Activated CD4-positive, alpha-beta T cell treated with anti-CD3 and anti-CD28 coated beads, Interleukin-2, amount 10 ng/mL, durations not matched to agents 7 days and 5 days (primary cell): ENCODE measurements at places on chromosomes 5 and 9.
A peak's percentile ranks its signal among the peaks of the same experiment; 100 is the strongest.

DNA sequence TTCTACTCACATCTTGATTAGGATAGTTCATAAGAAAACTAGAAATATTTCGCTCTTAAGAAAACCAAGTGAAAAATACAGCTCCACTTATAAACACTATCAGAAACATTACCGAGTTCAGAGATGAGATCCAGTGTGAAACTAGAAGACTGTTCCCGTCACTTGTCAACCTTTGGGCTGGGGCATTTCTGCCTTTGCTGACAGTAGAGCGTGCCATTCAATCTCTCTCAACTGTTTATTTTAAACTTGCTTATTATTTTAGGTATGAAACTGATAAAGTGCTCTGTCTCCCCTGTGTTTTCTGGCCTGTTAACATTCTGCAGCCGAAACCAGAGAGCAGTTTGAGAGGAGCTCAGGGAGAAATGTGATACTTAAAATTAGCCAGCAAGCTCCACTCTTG, 16.7 kb downstream of the MRRF start:
- DNase-seq = no peak

- no peak for DNase-seq
These were observed 395.9 kb upstream of the CDH9 start for GRCh38 chr5:27434335-27434734.

GRCh38 chr5:132807163-132807838, 5.8 kb upstream of the SOWAHA start:
- no peak for DNase-seq

DNA sequence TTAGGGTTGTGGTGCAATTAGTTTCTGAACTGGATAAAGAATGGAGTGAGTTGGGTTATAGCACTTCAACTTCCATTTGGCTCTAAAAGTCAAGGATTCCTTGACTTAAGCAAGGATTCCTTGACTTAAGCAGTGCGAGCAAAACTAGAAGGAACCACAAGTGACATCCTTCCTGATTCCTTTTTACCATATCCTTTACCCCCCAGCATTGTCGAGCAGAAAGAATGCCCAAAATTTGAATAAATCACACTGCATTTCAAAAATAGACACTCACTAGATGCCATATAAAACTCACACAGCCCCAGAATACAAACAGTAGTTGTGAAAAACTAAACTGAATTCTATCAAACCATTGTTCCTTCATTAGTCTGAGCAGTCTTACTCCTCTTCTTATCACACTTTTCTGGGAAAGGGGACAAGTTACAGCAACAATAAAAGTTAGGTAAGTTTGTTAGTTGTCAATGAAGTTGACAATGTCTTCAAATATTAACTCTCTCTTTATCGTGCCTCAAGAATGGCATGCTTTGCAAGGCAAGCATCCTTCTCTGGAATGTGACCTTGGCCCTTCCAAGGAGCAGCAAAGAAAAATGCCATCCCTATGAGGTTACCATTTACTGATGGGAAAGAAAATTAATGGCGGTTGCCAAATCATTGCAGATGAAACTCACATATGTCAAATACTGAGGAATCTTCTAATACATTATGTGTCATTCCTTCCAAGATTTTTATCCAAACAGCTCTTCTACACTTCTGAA, 273.3 kb upstream of the ANKRD55 start:
- DNase-seq = no peak

GRCh38 chr9:18928711-18929110, 104.3 kb downstream of the SAXO1 start:
- no peak for DNase-seq

DNA sequence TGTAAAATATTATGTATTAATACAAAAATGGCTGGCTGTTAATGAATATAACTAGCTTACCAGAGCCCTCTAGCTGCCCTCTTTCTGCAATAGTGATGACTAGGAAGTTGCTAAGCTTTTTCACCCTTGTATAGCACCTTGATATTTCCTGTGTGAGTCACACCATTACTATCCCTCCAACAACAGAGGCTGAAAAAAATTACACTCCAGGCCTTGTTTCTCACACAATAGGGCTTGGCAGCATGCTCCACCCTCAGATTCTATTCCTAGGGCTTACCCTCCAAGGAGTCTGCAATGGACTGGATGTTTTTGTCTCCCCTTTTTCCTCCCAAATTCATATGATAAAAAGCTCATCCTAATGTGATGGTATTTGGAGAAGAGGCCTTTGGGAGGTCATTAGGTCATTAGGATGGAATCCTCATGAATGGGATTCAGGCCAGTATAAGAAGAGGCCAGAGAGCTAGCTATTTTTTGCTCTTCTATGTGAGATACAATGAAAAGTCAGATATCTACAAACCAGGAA, 184.6 kb upstream of the MAP1B start:
- no peak for DNase-seq

DNA sequence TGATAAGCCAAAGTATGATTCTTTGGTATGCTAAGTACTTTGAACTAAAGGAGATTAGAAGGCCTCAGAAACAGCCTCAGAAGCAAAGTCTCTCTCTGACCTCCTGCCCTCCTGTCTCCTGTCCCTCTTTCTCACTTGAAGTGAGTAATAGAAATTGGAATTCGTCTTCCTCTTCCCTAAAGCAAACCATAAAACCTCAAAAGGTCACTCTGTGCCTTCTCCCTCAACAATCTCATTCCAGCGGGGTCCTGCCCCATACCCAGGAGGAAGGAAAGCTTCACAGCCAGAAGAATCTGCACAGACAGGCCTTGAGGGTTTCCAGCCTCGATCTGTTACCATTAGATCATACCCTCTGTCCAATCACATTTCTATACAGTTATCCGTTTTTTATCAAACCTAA, 87.8 kb downstream of the HAPLN1 start:
- DNase-seq = no peak

DNA sequence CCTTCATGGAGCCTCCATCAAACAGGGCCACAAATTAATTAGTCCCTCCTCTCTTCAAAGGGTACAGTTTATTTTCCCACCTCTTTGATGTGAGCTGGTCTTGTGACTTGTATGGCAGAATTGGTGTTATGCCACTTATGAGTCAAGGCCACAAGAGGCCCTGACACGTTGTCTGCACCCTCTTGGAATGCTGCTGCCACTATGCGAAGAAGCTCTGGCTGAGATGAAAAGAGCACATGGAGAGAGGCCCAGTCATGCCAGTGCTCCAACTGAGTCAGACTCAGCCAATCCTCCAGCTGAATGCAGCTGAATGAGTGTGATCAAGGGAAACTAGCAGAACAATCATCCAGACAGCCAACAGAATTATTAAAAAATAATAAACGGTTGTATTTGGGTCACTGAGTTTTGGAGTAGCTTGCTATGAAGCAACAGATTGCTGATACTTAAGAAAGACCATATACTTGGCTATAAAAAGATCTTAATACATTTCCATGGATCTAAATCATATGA, 128.3 kb downstream of the MARCHF11 start:
- no peak for DNase-seq

- DNase-seq = no peak
These were observed 602.1 kb downstream of the TAF11L14 start for GRCh38 chr5:18236386-18236785.

- no peak for DNase-seq
These were observed 139.0 kb downstream of the ARHGEF28 start for GRCh38 chr5:73764996-73765395.

DNA sequence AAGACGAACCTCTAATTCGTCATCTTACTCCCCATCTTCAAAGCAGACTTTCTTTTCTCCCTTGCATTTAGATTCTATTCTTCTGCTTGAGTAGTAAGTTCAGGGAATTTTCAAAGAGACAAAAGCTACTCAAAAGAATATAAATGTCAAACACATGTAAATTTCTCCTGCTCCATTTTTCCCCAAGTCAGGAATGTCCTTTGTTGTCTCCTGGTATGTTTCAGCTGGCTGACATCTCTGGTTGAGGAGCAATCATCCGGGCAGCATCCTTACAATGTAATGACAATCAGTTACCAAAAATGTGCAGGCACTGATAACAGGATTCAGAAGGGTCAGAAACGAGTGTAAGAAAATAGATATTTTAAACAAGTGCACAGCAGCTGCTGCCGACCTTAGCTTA, 47.6 kb upstream of the PPP1R2B start:
- DNase-seq = no peak

GRCh38 chr5:159971931-159972461, 36.9 kb upstream of the TTC1 start:
- no peak for DNase-seq

GRCh38 chr5:1151316-1151715, 39.5 kb upstream of the SLC12A7 start:
- DNase-seq = no peak

DNA sequence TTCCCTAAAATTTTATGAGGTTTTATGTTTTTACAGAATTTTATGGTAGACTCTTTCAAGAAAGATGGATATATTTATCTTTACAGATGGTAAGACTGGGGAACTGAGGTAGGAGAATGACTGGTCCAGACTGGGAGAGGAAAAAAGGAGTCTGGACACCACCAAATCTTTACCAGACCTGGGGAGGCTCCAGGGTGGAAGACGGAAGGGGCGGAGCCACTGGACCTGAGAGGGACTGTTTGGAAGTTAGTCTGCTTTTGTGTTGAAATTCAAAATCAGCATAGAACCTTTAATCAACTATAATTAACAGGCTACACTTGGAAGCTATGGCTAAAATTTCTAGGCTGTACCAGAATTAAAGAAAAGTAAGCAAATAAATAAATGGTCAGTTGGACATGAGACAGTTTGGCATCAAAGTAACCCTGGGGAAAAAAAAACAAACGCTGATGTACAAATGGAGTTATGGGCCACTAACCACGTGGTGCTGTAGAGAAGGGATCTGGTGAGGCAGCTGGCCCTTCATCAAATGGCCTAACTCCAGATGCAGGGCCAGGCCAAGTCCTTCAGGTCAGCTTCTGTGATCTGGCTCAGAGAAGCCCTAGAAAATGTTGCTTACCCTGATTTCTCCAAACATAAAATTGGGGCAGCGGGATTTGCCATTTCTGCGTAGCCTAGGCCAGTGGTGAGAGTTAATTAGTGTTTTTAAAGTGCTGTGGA, 155.1 kb downstream of the ARSB start:
- DNase-seq = no peak

- DNase-seq = no peak
These were observed 21.2 kb downstream of the TNFAIP8 start for GRCh38 chr5:119377066-119377465.

DNA sequence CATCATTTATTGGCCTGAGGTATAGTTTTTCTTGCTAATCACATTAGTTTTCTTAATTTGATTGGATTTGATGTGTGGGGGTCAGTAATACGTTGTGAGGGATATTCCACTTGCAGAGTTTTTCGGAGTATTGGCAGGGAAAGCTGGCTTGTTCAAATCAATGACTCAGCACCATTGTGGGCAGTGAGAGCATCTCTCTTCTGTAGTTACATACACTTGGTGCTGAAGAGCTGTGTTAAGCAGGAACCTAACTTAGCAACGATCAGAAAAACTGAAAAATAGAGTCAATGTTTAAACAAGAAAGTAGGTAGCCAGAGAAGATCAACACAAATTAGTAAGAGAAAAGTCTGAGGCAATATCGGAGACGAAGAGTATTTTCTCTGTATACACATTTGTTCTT, 344.6 kb upstream of the EDIL3 start:
- DNase-seq = no peak

DNA sequence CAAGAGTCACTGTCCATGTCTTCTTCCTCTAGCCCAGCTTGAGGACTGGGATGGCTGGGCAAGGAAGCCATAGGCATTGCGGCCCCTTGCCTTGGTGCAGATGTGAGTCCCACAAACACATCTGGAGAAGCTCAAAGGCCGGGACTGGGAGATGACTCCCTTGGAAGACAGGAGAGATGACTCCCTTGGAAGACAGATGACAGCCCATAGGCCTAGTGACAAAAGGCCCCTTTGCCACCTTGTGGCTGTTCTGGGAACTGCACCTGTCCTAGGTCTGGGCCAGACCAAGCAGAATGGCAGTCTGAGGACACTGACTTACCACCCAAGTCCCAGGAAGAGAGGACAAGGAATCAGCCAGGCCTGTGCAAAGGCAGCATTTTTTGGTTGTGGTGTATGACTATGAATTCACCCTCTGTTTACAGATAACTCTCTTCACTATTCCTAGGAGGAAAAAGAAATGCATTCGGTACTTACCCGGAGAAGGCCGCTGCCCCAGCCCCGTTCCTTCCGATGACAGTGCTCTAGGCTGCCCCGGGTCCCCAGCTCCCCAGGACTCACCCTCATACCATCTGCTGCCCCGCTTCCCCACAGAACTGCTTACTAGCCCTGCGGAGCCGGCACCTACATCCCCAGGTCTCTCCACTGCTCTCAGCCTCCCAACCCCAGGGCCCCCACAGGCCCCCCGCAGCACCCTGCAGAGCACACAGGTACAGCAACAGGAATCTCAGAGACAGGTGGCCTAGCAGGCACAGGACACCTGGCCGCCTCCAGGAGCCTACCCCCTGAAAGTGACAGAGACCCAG, 30.8 kb downstream of the SKP1 start:
- DNase-seq = peak; percentile 85

DNA sequence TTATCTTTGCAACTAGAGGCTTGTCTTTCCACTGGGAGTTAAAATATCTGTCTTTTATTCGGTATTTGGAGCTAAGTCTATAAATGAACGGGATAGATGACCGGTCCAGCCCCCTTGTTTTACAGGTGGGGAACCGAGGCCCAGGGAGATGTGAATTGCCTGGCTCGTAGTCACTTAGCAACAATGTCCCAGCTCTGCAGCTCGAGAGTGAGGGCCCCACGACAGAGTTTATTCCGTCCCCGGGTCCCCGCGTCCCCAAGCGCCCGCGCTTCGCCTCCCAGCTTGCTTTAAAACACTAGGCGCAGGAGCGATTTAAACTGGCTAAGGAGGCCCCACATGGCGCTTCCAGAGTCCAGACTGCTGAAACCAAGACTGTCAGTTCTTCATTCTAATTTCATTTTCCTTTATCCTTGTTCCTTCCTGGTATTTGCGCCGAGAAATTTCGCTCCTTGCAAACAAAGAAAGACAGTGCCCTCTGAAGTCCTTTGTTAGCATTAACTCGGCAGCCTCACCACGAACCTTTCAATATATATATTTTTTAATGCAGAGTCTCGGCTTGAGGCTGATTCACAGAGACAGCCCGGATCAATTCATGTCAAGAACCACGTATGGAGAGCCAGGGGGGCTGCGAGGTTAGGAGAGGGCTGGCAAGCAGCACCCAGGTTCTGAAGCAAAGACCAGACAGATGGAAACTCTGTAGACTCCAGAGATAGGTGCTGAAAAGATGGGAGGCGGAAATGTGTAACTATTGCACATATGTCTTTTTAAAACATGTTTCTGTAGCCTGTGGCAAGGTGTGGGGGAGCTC, 1.4 kb upstream of the ENC1 start:
- DNase-seq = peak; percentile 35

GRCh38 chr5:7683753-7684152, 167.2 kb downstream of the CFAP90 start:
- no peak for DNase-seq

DNA sequence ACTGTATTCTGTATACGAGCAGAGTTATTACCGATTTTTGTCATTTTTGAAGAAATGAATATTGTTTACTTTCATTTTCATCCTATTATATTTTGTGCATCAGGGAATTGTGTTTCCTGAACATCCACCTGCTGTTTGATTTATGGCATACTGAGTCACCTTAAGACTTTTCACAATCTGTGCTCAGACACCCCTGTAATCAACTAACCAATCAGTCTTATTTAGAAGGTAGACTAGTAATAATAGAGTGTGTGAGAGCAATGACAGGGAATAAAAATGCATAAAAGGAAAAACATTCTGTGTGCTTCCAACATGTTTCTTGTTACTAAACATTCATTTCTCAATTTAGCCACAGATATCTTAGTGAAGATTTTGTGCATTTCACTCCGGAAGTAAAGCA, 1413.6 kb upstream of the ACO1 start:
- DNase-seq = no peak
